ENCODE measurements at places on chromosomes 5 and 9.
A peak's percentile ranks its signal among the peaks of the same experiment; 100 is the strongest.

- peak; percentile 66 for DNase-seq
Measured at GRCh38 chr9:20319641-20320337, 302.5 kb downstream of the MLLT3 start.

DNA sequence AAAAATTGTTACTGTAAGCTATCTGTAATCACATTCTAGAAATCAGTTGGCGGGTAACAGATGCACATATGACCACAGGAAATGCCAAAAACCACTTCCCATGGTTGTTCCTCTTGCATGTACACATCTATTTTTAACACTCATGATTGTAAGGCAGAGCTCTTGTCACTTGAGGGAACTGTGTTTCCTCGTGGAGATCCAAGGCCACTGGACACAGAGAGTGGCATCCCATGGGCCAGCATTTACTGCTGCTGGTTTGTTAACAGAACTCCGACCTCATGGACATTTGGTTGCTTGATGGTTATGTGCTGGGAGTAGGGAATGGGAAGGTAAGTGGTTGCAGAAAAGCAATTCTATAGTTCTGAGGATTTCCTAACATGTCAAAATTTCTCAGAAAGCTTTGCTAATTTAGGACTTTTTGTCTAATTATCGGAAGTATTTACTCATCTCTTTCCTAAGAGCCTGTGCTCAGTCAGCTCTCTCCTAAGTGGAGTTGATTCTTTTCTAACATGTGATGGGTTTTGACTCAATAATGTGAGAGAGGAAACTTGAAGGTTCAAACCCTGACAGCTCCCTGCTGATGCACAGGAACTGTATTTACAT lies 202.0 kb upstream of the NR3C1 start:
- peak; percentile 25 for DNase-seq

DNA sequence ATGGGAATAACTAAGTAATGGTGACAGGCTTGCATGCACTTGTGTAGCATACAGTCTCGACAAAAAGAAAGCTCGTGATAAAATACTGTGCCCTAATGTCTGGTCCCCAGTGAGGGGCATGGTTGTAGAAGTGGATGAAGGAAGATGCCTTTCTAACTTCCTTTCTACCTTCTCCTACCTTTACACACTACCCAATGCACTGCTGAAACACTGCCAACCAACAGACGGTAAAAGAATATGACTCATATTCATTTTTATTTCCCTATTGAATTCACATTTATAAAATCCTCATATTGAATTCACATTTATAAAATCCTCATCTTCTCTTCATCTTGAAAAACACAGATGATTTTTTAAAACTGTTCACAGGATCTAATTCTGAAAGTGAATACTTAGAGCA lies 223.0 kb downstream of the PJA2 start:
- no peak for DNase-seq

DNA sequence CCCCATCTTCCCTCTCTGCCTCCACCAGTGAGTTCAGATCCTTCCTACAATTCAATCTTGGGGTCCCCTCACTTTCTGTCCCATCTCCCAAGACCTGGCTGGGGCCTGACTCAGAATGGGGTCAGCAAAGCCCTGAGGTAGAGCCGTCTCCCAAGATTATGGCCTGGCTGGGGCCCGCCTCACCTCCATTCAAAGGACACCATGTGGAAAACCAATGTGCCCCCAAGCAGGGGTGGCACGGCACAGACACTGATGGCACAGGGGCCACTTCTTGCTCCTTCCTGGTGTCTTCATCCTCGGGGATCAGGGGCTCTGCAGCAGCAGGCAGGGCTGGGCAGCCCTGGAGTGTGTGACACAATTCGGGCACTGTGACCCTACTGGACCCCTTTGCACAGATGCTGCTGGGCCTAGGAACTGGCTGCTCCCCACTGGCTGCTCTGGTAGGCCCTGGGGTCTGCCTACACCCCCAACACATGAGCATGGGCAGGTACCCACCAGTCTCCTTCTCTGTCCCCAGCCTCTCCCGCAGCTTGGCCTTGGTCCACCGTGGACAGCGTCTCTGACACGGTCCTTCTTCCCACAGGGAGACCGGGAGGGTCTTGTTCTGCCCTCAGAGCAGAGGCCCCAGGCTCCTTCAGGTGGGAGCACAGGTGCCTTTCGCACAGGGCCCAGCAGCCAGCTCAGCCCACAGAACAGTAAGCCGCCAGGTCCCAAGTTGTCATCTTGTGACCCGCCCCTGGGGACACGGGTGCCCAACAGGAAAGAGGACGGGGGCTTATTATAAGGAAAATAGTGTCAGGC lies 89.5 kb downstream of the ADAMTS2 start:
- DNase-seq = no peak

DNA sequence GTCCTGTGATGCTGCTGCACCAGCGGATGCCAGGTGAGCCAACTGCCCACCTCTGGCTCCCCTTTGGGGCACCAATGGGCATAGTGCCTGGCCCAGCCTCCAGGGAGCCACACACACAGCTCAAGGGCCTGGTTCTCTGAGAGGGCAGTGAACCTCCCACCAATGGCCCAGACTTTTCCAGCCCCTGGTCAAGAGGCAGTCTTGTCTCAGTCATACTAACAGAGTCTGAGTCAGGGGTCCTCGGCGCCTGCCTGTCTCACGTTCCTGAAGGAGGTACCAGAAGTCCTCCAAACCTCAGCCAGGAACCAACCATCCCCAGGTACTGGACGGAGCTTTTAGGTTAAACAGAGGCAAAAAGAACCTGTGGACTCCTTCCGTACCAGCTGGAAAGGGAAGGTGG lies 121.1 kb downstream of the C5orf15 start:
- no peak for DNase-seq

GRCh38 chr5:87231037-87231808 lies 36.5 kb upstream of the RASA1 start:
- DNase-seq = no peak

Measured in HCEC 1CT (cell line).